ENCODE measurements at places on chromosomes 5 and 9. TPM values are rescaled to one million over a fixed set of nuclear protein-coding genes. Genes with fewer than 3 reads are reported as not detected.

FOXD4L6 gene
- total RNA-seq = not detected

PLAA gene
- 39.5 TPM for total RNA-seq

PCDHGB3 gene
- 1.9 TPM for total RNA-seq

VCAN gene
- 281 TPM for total RNA-seq

PPIC gene
- total RNA-seq = 88.0 TPM

OR1J4 gene
- total RNA-seq = not detected

F12 gene
- not detected for total RNA-seq

PAM gene
- 232 TPM for total RNA-seq

EQTN gene
- not detected for total RNA-seq

MUSK gene
- total RNA-seq = 0.19 TPM

CYLC2 gene
- total RNA-seq = not detected

SREK1IP1 gene
- total RNA-seq = 11.7 TPM

GPX3 gene
- 18.6 TPM for total RNA-seq

F2RL1 gene
- total RNA-seq = 24.3 TPM

ZNF462 gene
- 8.6 TPM for total RNA-seq

N4BP3 gene
- total RNA-seq = 0.85 TPM

LMBRD2 gene
- total RNA-seq = 15.1 TPM

CCL27 gene
- not detected for total RNA-seq

SELENOP gene
- total RNA-seq = 4.8 TPM

TTC23L gene
- total RNA-seq = 0.28 TPM

COL15A1 gene
- total RNA-seq = 5.9 TPM

DCAF10 gene
- total RNA-seq = 17.6 TPM

CXCL14 gene
- under 0.01 TPM for total RNA-seq

SPEF2 gene
- 5.1 TPM for total RNA-seq

AFAP1L1 gene
- 9.6 TPM for total RNA-seq

FPGS gene
- 50.2 TPM for total RNA-seq

TCF7 gene
- total RNA-seq = under 0.01 TPM

BARHL1 gene
- not detected for total RNA-seq

CYFIP2 gene
- 25.9 TPM for total RNA-seq

RASGEF1C gene
- not detected for total RNA-seq

PLAC8L1 gene
- total RNA-seq = not detected

AJM1 gene
- 6.8 TPM for total RNA-seq

PAEP gene
- total RNA-seq = not detected

PHYHD1 gene
- 5.9 TPM for total RNA-seq

CORO2A gene
- total RNA-seq = 0.56 TPM

GABRA1 gene
- total RNA-seq = not detected

SOX30 gene
- total RNA-seq = not detected

FAM114A2 gene
- total RNA-seq = 39.5 TPM

NTNG2 gene
- total RNA-seq = 0.96 TPM

NR2F1 gene
- total RNA-seq = 33.2 TPM

PCDHB16 gene
- 0.19 TPM for total RNA-seq

ISL1 gene
- not detected for total RNA-seq

NIM1K gene
- total RNA-seq = 0.58 TPM

CDH9 gene
- total RNA-seq = not detected

STK32A gene
- 1.7 TPM for total RNA-seq

BTNL9 gene
- total RNA-seq = not detected

CERCAM gene
- 181 TPM for total RNA-seq

ORM2 gene
- total RNA-seq = not detected

PIP5K1B gene
- not detected for total RNA-seq

LCP2 gene
- total RNA-seq = not detected

KCNV2 gene
- not detected for total RNA-seq

CDH10 gene
- total RNA-seq = 1.9 TPM
